ENCODE measurements at places on chromosomes 1 and 21.

DNA sequence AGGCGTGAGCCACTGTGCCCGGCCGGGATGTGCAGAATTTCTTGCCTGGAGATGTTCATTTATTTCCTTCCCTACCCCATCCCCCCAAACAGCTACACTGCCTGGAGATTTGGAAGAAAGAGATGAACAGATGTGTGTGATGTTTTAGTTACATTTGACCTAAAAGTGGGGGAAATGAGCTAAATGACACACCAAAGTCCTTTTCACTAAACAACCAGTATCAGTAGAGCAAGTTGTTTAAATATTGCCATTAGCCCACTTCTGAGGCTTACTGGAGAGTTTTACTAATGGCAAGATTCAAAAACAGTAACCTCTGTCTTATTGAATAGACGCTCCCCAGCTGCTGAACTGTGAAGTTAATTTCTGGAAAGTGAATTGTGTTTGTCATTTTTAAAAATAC is 100.1 kb downstream of the RUNX1 start:
- H3K27ac ChIP-seq = no peak overlapping the region
- no peaks in the 10 kb centered on the region for H3K27me3 ChIP-seq
- H3K4me1 ChIP-seq = peaks cover 45% of the 10 kb centered on the region
- H3K4me3 ChIP-seq = no peak overlapping the region
- peaks cover 5% of the 10 kb centered on the region for H3K36me3 ChIP-seq

DNA sequence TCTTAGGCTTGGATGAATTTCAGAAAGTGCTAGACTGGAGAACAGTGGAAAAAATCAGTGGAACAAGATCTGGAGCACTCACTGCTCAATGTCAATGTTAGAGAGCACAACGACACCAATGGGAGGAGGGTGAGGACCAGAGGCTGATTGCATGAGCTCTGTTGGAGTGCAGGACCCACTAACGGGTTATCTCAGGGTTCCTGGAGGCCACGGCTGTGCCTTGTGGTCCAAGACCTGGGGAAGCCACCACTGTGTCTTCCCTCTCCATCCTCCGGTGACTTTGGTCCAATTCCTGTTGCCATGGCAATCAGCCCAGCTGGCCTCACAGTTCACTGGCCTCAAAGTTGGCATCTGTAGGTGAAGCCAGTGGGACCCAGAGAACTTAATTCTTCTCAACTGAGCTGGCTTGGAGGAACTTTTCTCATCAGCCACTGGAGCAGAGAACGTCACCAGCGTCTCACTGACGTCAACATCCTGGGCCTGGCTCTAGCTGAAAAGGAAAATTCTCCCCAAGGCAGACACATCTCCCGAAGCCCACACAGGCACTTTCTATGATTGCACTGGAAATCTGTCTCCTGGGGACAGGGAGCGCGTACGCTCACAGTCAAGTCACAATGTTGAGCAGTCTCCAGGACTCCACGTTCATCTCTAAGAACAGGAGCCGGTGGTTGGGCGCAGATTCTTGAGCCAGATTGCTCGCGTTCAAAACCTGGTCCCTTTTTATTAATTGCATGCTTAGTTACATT is 21.9 kb upstream of the GPR157 start:
- H3K27me3 ChIP-seq = no peaks in the 10 kb centered on the region
- DNase-seq = no peak
- no peak overlapping the region for H3K27ac ChIP-seq
- no peak overlapping the region for H3K4me3 ChIP-seq

DNA sequence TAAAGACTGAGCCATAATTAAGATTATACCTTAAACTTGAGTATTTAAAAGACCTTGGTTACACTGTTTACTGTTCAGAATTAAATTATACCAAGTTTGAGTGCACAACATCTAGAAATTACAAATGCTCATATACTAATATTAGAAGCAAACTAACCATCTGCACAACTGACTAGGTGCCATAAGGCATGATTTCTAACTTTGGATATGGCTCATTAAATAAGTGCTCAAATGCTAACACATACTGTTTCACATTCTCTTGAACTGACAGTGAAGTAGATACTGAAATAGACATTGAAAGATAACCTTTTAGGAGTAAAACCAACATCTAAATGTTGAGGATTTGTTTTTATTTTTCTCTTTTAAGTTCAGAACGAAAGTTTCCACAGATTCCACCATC is 74.1 kb downstream of the PRKAA2 start:
- H3K4me3 ChIP-seq = no peak overlapping the region
- H3K36me3 ChIP-seq = no peaks in the 10 kb centered on the region
- no peaks in the 10 kb centered on the region for H3K27me3 ChIP-seq
- H3K4me1 ChIP-seq = no peaks in the 10 kb centered on the region

- H3K27ac ChIP-seq = no peak overlapping the region
- no peak for DNase-seq
- no peaks in the 10 kb centered on the region for H3K27me3 ChIP-seq
- no peak overlapping the region for H3K4me3 ChIP-seq
- no peaks in the 10 kb centered on the region for H3K36me3 ChIP-seq
- H3K4me1 ChIP-seq = no peaks in the 10 kb centered on the region
These were observed 102.9 kb downstream of the GABPA start for GRCh38 chr21:25837533-25838265.

DNA sequence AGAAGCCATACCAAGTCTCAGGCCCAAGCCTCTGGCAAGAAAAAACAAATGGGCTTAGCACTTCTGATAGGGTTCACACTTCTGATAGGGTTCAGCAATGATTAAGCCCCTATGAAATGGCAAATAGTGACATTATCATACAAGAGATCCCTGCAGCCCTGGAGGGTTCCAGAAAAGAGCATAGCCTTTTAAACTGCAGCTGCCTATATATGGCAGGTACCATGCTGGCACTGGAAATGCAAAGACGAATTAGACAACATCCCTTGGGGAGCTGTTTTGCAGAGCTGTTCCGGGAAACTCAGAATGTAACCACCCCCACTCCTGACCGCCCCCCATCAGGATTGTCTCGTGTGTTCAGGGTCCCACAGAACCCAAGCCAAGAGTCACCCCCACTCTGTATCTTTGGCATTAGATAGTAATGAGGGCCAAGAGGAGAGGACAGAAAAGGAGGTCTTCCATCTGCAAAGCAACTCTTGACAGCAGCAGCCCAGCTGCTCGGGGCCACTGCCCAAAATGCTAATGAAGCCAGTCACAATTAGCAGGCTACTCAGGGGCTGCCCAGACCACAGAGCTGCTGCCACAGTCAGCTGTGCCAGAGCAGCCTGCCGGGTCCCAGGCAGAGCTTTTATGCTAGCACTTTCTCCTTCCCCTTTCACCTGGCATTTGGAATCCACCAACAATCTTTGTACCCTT is 50.9 kb downstream of the ITPKB start:
- H3K27me3 ChIP-seq = no peaks in the 10 kb centered on the region
- H3K4me3 ChIP-seq = no peak overlapping the region
- DNase-seq = no peak
- H3K36me3 ChIP-seq = peaks cover 50% of the 10 kb centered on the region

DNA sequence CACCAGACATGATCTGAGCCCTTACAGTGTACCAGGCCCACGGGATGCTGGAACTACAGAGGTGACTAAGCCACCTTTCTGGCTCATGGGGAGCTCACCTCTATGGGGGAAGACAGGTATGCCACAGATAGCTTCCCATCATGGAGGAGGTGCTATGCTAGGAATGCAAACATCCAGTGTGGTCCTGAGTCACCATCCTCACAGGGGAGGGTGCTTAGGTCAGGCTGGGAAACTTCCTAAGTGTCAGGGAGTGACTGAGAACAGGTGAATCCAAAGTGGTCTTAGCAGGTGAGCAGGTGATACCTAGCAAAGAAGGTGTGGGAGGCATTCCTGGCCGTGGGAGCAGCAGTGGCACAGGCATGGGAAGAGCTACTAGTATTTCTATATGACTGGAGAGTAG is 8.6 kb upstream of the RASSF5 start:
- no peak overlapping the region for H3K4me3 ChIP-seq
- no peak for DNase-seq
- peaks cover under 1% of the 10 kb centered on the region for H3K4me1 ChIP-seq
- H3K27ac ChIP-seq = no peak overlapping the region
- H3K36me3 ChIP-seq = peaks cover 47% of the 10 kb centered on the region

GRCh38 chr21:44424608-44425306 is 30.6 kb upstream of the LRRC3 start:
- H3K36me3 ChIP-seq = no peaks in the 10 kb centered on the region
- no peaks in the 10 kb centered on the region for H3K4me1 ChIP-seq
- H3K27me3 ChIP-seq = peaks cover 2% of the 10 kb centered on the region

DNA sequence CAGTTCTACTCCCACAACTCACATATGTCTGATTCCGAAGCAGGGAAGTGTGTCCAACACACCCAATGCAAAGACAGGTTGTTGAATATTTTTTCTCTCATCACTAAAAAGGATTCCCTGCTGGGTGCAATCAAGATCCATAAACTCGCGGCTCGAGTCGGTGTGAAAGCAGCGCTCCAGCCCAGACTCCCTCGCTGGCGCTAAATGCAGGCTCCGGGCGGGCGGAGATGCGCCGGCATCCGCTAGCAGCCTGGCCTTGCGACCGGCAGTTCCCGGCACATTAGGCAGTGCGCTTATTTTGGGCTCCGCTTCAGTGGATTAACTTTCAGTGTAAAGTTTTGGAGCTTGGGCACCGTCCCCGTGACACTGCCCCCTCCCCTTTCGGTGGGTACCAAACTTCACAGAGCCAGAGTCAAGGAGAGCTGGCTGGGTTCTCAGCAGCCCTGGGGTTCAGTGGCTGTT is 87.7 kb upstream of the POU3F1 start:
- no peak overlapping the region for H3K27ac ChIP-seq
- no peak overlapping the region for H3K4me3 ChIP-seq
- no peak for DNase-seq
- no peaks in the 10 kb centered on the region for H3K36me3 ChIP-seq
- no peaks in the 10 kb centered on the region for H3K4me1 ChIP-seq

- no peak for DNase-seq
- no peak overlapping the region for H3K27ac ChIP-seq
- peaks cover 4% of the 10 kb centered on the region for H3K27me3 ChIP-seq
These were observed 42.3 kb downstream of the STYXL2 start for GRCh38 chr1:167136191-167136614.

- peaks cover 5% of the 10 kb centered on the region for H3K27me3 ChIP-seq
- H3K4me1 ChIP-seq = no peaks in the 10 kb centered on the region
- H3K27ac ChIP-seq = no peak overlapping the region
- H3K36me3 ChIP-seq = no peaks in the 10 kb centered on the region
- no peak overlapping the region for H3K4me3 ChIP-seq
These were observed 251.2 kb upstream of the POU3F1 start for GRCh38 chr1:38297842-38298241.

DNA sequence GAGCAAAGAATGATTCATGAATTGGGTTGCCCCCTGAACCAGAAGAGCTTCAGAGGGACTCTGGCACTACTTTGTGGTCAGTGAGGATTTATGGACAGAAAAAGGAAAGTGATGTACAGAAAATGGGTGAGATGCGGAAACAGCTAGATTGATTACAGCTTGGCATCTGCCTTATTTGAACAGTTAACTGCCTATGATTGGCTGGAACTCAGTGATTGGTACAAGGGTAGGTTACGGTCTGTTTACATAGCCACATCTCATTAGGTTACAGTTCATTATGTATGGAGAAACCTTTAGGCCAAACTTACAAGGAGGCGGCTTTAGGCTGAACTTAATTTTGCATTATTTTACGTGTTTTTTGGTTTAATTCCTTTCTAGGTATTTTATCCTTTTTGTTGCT is 29.0 kb upstream of the RHOU start:
- no peak for DNase-seq
- no peak overlapping the region for H3K4me3 ChIP-seq
- no peaks in the 10 kb centered on the region for H3K4me1 ChIP-seq
- no peaks in the 10 kb centered on the region for H3K27me3 ChIP-seq

DNA sequence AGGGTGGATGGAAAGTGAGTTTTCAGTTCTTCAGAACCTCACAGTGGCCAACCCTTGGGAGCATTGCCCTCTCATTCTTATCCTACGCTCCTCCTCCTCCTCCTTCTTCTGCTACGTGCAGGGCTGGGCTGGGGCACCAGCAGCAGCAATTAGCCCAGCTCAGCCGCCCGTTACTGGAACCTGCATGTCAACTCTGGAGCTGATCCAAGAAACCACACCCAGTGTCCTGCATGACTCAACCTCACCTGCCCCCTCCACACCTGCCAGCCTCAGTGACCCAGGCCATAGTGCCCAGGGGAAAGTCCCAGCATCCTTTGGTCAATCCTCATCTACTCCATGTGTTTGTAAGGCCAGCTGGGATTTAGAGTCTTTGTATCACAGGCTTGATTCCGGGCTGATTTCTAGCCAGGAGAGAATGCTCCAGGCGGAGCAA is 12.6 kb downstream of the ELF3 start:
- no peak overlapping the region for H3K27ac ChIP-seq
- no peaks in the 10 kb centered on the region for H3K4me1 ChIP-seq
- H3K27me3 ChIP-seq = peaks cover 13% of the 10 kb centered on the region
- no peak for DNase-seq

- no peaks in the 10 kb centered on the region for H3K27me3 ChIP-seq
- H3K36me3 ChIP-seq = no peaks in the 10 kb centered on the region
- no peak overlapping the region for H3K27ac ChIP-seq
- H3K4me1 ChIP-seq = no peaks in the 10 kb centered on the region
These were observed 75.1 kb upstream of the NEGR1 start for GRCh38 chr1:72357411-72357810.

DNA sequence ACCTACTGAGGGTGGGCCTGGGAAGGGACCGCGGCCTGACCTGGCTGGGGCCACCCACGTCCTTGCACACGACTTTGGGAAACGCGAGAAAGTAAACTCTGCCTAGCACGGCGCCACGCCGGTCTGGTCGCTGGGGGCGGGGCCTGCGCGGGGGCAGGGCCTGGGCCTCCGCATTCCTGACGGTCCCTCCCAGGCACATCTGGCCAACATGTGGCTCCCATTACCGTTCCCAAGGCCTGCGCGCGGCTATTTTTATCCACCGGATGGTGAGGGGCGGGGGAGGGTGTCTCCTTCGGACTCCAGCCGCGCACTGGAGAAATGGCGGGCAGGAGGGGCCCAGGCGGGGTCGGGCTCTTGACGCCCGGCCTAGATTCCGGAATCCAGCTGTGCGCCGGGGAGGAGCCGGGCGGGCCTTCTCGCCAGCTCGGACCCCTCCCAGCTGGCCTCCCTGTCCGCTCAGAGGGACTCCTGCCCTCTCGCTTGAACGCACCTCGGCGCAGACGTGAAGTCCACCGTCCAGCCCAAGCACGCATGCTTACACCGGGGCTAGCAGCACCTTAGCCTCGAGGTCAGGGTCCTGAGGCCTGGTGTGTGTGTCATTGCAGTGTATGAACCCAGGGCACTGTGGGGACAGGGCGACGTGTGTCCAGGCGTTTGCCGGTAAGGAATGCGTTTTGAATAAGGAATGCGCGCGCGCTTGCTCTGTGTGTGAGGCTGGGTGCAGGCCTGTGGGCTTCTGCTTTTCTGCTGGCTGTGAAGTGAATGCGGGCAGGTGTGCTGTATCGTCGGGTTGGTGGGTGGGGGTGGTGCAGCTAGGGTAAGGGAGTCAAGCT is 2.1 kb downstream of the EVA1B start:
- no peak for DNase-seq
- peak overlapping the region; percentile 60 for H3K4me3 ChIP-seq
- H3K27me3 ChIP-seq = peaks cover 10% of the 10 kb centered on the region
- no peak overlapping the region for H3K27ac ChIP-seq
- H3K4me1 ChIP-seq = peaks cover 7% of the 10 kb centered on the region
- no peaks in the 10 kb centered on the region for H3K36me3 ChIP-seq

Data from T-cell (primary cell).